Left forelimb (tissue), 1 donor: ENCODE measurements at places on chromosomes 2 and 18.
A peak's percentile ranks its signal among the peaks of the same experiment; 100 is the strongest.

DNA sequence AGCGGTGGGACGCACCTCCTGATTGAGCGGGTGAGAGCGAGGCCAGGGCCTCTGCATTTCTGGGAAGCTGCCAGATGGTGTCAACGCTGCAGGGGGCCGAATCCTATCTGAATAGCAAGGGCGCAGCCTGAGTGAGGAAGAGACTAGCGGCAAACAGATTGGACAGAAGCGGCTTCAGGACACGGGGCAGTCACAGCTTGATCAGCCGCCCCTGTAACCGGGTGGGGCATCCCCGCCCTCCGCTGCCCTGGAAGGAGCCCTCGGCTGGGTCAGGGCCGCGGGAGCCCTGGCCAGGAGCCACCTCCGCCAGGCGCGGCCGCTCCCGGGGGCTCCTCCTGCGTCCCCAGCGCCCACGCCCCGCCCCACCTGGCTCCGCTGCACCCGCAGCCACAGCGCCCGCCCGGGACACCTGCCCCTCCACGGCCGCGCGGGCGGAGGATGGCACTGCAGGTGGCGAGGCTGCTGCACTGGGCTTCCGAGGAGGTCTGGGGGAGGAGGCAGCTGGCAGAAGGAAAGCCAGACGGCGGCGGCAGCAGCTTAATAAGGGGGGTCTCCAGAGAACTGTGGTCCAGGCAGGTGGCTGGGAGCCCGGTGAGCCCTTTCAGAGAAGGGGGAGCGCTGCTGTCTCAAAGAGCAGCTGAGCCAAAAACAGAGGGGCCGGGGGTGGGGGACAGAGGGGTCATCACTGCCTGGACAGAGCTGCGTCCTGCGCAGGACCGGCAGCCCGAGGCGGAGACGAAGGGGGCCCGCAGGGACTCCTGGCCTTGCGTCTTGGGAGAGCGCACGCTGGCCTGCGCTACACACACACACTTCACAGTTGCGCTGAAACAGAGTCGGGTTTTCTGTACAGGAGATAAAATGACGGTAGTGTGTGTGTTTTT lies 18.8 kb upstream of the SOX11 start:
- no peak for DNase-seq

DNA sequence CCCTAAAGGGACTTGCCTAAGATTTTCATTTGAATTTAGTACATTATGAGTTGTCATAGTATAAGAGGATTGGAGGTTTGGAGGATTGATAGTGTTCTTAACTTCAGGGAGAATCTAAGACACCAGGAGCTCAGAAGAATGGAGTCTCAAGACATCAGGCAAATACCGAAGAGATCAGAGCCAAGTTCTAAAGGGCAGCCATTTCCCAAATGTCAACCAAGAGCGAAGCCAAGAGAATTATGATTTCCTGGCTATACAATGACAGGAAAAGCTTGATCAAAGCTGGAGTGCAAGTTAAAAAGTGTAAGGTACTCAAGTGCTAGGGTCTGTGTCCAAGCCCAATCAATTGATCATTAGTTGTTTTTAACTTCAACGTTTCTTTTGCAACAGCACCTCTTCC lies 283.0 kb upstream of the FN1 start:
- no peak for DNase-seq

DNA sequence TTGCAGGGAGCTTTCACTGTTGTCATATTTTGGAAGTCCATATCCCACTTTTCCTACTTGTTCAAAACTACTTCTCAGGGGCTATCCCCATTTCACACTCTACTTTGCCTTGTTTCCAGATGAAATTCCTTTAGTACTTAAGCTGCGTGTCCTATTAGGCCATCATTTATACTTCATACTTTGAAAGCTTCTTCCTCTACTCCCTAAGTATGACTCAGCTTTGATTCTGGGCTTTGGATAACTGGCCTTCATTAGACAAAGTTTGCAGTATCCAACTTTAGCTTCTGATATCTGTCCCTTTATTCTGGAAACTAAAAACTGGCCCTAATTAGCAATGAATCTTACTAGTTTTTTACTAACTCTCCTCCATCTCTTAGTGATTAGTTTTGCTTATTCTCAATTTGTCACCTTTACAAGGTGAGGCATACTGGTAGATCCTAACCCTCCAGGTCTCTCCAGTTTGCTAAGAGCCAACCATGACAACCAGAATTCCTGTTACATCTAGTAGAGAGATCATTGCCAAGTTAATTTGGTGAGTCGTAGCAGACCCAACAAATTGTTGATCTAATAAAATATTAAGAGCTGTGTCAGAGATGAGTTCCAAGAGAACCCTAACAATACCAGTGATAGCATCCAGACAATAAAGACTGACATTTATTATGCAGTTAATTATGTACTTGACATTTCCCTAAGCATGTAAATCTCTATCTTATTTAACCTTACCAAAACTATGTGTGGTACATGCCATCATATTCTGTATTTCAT lies 31.2 kb upstream of the ITGAV start:
- no peak for DNase-seq

DNA sequence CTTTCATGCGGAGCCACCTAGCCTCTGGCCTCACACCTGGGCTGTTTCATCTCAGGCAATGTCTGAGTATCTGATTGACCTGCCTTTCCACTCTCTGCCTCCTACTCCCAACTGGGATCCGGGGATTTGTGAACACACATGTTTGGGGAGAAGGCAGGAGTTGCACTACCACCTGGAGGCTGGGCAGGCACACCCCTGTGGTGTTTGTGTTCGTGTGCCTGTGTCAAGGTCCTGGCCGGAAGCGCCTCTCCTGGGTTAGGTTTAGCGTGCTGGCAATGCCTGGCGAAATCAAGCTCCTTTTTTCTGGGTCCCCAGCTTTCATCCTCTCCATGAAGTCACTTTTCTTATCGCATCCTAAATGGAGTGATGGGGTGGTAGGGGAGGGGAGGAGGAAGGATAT lies 63.9 kb downstream of the GATA6 start:
- no peak for DNase-seq

DNA sequence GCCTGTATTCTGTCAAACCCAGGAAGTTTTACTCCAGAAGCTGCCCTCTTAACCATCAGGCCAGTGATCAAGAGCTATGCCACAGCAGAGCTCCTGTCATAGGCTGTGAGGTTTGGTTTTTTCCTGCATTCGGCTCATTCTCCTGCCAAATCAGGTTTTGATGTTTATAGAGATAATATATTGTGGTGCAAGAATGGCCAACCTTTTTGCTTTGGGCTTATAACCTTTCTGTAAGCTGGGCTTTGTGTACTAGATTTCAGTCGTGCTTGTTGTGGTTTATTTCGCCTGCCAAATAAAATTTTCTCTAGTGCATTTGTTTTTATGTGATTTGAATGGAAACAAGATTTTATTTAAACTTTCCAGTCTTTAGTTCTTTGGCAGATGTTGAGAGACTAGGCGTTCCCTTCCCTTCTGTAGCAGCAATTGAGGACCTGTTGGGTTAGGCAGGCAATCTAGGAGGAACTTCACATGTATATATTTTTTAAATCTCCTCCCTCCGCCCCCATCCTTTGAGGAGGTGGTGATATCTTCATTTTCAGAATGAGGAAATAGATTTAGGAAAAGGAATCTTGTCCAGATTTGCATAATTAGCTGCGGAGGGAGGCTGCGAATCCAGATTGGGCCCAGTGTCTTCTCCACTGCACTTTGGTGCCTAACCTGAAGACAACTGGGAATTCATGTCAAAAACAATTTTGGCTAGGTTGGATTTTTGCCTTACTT lies 2.6 kb downstream of the KDM3A start:
- DNase-seq = no peak

- no peak for DNase-seq
Observed at GRCh38 chr2:133768256-133768655, 200.0 kb upstream of the NCKAP5 start.

DNA sequence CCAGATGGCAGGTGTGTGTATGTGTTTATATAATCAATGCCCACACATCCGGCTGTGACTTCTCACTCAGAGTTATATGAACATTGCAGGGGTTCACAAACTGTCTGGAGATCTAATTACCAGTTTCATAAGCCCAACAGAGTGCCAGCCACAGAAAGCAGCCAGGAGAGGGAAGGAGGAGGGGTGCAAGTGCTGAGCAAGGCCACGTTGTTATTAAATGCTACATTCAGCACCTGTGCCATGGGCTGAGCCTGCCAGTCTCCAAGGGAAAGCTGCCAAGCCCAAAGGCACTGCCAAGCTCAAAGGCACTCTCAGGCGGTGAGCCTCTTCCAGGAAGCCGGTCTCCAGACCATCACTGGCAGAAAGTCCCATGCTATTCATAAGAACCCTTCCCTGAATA lies 17.4 kb downstream of the XDH start:
- no peak for DNase-seq

DNA sequence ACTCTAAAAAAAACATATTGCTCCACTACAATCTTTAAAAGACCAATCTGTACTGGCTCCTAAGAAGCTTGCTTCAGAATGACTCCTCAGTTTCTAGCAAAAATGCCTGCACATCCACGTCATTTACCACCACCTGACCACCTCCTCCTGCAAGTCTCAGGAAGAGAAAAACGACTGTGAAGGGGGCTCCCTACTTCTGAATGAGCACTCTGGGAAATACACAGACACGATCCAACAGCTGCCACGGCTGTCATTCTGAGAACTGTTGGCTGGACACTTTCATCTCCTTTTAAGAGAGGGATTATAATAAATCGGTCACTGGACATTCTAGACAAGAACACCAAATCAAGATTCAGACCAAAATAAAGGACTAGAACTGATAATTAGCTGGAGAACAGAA lies 21.5 kb downstream of the EPG5 start:
- DNase-seq = no peak

DNA sequence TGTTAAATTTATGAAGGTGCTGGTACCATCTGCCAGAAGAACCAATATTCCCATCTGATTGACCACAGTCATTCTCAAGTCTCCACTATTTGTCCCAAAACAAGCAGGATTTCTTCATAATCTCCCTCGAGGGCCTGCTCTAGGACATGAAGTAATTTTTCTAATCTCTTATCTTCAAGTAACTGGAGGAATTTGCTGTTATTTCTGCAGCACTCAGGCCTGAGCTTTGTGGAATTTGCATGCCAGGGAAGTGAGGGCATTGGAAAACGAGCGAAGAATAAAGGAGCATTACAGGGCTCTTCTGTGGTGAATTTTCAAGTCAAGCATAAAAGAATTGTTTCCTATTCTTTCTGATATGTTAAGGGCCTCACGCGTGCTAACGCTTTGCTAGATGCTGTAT lies 161.2 kb upstream of the EPAS1 start:
- no peak for DNase-seq

- DNase-seq = no peak
Observed at GRCh38 chr2:240875228-240876034, 6.8 kb downstream of the AGXT start.

GRCh38 chr2:147365622-147366021 lies 479.2 kb upstream of the ACVR2A start:
- DNase-seq = no peak

- no peak for DNase-seq
Observed at GRCh38 chr2:111100765-111101162, 19.9 kb upstream of the BCL2L11 start.

- DNase-seq = no peak
Observed at GRCh38 chr2:22253171-22253570, 1129.4 kb downstream of the TDRD15 start.

GRCh38 chr2:235398321-235398720 lies 95.5 kb upstream of the AGAP1 start:
- DNase-seq = no peak

- no peak for DNase-seq
Observed at GRCh38 chr2:7649461-7650228, 732.4 kb downstream of the RNF144A start.

- DNase-seq = no peak
Observed at GRCh38 chr2:232304236-232304635, 74.3 kb upstream of the ALPP start.

- DNase-seq = no peak
Observed at GRCh38 chr2:15367715-15368114, 193.4 kb downstream of the NBAS start.

- DNase-seq = peak; percentile 80
Observed at GRCh38 chr18:44229693-44230108, 451.0 kb upstream of the SETBP1 start.

DNA sequence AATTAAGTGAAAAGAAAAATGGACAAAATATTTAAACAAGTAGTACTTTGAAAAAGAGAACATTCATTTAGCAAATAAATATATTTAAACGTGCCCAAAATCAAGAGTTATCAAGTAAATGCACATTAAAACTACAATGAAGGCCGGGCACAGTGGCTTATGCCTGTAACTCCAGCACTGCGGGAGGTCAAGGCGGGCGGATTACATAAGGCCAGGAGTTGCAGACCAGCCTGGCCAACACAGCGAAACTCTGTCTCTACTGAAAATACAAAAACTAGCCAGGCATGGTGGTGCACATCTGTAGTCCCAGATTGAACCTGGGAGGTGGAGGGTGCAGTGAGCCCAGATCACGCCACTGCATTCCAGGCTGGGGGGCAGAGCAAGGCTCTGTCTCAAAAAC lies 9.8 kb downstream of the STAM2 start:
- no peak for DNase-seq

GRCh38 chr2:112831946-112832840 lies 4.4 kb downstream of the IL1B start:
- no peak for DNase-seq

DNA sequence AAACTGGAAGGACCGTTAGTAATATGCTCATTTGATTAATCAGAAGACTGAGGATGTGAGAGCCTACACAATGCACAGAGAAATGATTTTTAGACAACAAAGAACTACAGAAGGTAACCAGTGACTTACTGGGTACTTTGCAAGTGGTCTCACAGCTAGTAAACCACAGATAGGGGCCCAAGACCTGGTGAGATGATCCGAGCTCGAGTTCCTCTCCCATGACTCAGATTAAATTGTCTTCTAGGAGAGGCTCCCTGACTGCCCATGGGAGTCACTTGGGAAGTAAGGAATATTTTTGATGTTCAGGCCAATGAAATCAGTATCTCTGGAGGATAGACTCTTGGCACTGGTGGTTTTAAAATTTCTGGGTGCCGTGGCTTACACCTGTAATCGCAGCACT lies 220.2 kb downstream of the CLIP4 start:
- DNase-seq = no peak

DNA sequence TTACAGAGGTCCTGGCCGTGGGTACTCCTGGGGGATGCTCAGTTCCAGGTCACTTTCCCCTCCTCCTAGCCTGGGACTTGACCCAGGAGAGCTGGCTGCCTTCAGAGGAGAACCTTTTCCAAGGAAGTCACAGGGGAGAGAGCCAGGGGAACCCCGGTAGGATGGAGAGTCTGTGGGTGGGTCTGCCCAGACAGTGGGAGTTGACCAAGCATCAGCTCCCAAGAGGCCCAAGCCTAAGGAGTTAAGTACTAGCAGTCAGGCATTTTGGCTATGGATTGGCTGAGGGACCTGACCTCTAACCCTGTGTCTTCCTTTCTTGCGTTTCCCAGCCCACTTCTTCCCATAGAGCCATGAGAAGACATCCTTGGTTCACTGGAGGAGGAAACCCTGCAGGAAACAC lies 48.8 kb upstream of the PLB1 start:
- no peak for DNase-seq

- DNase-seq = peak; percentile 72
Observed at GRCh38 chr2:50347358-50348044, 684.4 kb downstream of the NRXN1 start.

- DNase-seq = no peak
Observed at GRCh38 chr2:37602040-37602439, 69.4 kb downstream of the CDC42EP3 start.
